GM13977 (cell line): ENCODE measurements at places on chromosomes 3 and 15.

- no peak for DNase-seq
Observed at GRCh38 chr15:89641053-89641452, 14.2 kb downstream of the KIF7 start.

- no peak for DNase-seq
Observed at GRCh38 chr15:84656972-84657371, 1.0 kb downstream of the NMB start.

DNA sequence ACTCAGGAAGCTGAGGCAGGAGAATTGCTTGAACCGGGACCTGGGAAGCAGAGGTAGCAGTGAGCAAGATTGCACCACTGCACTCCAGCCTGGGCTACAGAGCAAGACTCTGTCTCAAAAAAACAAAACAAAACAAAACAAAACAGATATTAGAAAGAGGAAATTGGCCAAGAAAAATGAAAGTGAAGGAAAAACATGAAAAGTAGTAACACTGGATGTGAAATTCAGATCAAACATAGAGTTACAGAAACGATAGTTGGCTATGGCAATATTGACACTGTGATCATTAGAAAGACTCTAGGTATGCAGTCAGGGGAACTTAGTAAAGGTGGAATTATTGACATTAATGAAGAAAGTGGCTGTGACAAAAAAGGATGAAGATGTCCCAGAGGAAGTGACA lies 13.2 kb upstream of the TIPARP start:
- no peak for DNase-seq

DNA sequence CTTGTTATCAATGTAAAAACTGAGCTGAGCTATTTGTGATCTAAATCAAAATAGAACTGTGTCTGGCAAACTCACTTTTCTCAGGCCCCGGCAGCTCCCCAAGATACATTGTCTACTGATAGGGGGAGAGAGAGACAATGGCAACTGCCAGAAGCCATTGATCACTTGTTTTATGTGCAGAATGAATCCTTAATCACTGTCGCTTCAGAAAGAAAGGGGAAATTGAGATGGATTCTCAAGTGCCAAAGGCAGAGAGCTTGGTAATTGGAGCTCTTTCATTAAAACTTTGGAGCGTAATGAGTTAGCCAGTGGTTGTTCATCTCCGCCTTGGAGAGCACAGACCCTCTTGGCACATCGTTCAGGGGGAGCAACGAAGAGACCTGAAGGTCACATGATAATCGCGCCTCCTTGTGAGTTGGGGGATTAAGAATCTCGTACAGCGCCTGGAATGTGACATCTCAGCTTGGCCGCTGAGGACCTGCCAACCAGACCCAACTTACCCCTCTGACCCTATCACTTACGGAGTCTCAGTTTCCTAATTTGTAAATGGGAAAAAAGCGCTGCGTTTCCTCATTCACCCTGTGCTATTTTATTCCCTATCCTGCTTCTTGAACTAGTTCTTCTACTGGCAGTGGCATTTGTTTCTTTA lies 252.8 kb downstream of the VPS13C start:
- DNase-seq, result no peak

DNA sequence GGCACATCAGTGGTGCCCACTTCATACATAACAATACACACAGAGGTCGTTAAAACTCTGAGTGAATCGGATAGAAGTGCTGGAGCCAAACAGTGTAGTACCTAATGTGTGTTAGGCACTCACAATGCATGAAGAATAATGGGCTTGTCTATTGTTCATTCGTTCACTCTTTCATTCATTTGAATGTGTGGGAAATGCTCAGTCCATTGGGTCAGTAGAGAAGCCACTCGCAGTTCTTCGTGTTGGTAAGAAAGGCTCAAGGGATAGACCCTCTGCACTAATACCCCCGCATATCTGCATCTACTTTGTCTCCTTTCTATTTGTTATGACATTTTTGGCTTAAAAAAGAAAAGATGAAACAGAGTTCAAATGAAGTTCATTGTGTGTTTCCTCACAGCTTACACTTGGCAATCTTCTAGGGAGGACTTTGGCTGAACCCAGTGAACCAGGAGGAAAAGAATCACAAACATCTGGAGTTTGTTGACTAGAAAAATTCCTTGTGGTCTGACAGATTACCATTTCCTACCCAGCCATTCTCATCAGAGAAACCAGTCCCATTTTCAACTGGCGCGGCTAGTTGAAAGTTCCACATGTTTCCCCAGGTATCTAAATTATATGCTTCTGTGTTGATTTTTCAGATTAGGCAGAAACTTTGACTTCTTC lies 32.8 kb upstream of the MFSD1 start:
- no peak for DNase-seq

GRCh38 chr3:127247292-127247691 lies 40.6 kb downstream of the PRR20G start:
- no peak for DNase-seq

- no peak for DNase-seq
Observed at GRCh38 chr15:101170568-101171350, 81.1 kb downstream of the CHSY1 start.

DNA sequence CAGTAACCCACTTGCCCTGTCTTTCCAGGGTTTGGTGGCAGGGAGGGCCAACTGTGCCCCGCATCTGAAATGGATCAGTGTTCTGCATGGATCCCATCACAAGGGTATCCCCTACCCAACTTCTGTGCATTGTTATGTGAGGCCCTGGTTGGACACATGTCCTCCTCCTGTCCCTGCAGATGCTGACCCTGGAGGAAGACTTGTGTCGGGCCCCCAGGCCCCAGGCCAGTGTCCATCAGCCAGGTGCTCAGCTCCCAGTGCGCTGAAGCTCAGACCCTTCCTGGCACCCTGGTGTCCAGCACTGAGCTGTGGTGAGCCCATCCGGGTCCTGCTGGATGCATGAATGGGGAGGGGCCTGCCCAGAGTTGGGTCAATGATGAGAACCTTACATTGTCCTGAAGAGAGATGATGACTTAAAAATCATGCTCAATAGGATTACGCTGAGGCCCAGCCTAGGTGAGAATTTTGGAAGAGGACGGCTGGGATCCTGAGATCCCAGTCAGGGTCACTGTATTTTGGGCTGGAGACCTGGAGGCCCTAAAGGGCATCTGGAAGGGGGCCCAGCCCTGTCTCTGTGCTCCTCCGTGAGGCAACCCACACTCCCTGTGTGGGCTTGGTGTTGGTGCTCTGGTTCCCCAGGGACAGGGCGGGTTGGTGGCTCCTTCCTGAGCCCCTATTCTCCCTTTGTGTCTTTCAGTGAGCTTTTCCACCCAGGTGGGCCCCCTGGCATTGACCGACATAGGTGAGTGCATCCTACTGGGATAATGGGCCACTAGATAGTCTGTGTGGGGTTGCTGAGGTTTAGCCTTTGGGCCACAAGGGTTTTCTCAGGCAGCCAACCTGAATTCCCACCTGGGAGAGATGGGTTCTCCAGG lies 199.1 kb downstream of the UBE3A start:
- DNase-seq, result no peak

DNA sequence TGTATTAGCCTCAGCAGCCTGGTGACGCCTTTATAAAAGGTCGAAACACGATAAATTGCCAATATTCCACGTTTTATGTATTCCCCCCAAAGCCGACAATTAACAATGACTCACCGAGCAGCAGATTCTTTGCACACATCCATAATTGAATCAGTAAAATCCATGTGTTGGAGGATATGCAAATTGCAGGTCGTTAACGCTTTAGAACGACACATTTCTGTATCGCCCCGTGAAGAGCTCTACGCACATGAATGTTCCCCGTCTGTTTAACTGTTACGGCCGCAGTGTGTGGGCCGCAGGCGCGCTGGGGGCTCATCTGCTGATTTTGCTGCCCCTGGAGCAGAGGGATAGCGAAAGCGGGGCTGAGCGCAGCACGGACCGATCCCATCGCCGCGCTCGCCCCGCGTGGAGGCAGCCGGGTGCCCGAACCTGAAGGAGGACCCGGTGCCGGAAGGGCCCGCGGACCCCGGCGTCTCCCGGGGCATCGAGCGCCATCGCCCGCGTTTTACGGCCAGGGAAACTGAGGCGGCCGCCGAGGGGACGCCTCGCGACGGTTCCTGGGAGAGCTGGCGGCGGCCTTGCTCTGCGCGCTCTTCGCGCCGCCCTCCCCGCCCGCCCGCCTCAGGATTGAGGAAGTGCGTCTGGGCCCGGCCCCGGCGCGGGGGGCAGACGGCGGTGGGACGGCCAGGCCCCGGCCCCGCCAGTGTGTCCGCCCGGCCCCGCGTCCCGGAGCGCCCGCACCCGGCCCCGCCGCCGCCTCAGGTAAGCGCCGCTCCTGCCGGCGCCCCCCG lies at the start of gene LRRK1:
LRRK1 (plus strand) TSS at position 668 of the 791 bp plus-strand sequence. CDS start 5,276 bp downstream, outside the sequence.
- peak; percentile 74 for DNase-seq

DNA sequence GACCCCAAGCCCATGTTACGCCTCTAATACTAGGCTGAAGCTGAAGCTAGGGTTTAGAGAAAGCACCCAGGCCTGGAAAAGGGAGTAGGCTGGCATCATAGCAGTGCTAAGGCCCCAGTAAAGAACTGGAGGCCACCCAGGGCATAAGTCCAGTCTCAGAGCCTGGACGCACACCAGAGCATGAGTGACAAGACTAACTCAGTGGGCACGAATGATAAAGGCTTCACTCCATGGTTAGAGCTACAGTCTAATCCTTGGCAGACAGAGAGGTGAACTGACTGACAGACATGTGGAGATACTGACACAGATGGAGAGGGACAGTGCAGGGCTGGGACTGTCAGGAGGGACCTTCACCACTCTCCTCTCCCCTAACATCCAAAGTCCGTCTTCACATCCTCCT lies 139.8 kb downstream of the KCNMB2 start:
- DNase-seq, result no peak

DNA sequence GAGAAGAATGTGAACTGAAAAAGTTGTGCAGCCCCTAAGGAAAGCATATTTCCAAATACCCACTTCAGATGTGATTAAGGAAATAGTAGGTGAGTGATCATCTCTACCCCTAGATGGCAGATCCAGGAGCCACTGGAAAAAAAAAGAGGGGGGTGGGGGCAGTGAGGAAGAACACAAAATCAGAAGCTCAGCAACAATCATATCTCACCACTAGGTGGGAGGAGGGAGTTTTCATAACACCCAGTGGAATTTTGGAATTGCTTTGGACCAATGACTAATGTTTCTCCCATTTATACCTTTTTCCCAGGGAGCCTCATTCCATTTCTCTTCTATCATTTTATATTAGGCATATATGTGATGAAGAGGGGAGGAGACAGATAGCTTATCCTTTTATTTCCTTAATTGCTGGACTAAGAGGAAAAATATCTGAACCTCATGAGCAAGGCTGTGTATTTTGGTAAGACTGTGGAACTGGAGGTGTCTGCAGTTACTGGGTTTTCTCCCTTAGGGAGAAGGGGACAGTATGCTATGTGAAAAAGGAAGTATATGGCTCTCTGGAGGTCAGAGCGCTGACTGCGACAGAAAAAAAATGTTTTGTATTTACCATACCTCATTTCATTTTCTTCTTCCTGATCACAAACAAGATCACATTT lies 363.4 kb downstream of the GAP43 start:
- DNase-seq, result no peak

DNA sequence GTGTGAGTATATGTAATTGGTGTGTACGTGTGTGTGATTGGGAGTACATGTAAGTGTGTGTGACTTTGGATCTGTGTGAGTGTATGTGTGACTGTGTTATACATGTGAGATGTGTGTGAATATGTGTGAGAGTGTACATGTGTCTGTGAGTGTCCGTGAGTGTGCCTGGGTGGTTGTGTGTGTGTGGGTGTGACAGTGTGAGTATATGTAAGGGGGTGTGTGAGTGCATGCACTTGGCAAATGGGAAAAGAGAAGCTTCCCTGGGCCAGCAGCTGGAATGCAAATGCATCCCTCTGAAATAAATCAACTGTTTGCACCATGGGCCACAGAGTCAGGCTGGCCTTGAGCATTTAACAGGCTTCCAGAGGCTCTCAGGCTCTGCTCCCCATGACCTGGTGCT lies 63.6 kb downstream of the MINAR1 start:
- no peak for DNase-seq

DNA sequence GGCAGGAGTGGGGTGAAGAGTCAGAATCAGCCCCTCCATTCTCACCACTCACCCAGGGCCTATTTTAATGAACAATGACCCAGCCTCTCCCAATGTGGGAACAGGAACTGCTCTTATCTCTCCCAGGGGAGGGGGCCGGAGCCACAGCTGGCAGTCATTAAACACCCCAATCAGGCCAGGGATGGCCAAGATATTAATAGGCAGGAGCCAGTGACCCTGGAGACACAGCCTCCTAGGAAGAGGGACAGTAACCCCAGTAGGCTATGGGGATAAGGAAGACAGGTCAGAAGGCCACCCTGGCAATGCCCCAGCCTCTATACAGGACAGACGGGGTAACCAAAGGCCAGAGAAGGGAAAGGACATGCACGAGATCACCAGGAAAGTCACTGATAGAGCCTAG lies 38.6 kb downstream of the VIPR1 start:
- DNase-seq, result no peak

DNA sequence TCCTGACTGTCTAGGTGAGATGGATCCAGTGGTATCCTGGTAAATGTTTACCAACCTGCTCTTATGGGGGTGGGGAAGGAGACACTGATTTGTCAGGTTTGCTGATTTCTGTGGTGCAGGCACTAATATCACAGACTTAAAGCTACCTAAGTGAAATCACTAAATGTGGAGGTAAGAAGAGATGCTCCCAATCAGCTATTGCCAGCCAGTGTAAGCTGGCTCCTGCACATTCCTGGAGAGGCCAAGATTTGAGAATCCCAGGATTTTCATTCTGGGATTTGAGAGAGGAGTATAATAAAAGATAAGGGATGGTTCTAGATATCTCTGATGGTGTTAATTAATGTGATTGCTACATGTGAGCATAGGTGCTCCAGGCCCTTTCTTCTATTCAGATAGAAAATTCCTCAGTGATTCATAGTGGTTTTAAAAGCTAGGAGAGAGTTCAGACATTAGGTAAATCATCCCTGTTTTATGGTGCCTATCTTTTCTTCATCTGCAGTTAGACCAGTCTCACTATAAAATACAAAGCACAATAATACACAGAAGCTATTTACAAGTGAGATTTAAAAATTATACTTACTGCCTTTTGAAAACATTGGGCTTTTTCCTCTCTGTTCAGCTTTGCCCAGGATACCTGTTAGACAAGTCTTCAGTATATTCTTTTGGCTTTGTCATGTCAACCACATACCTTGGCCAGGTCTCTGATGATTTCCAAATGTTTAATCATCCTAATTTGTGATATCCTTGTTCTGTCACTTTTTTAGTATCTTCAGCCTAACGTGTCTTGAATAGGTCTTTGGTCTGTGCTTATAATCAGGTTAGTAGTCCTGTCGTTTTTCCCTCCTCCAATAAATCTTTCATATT lies 90.9 kb downstream of the MBNL1 start:
- DNase-seq, result no peak

GRCh38 chr3:11211531-11212298 lies 57.4 kb downstream of the HRH1 start:
- no peak for DNase-seq

DNA sequence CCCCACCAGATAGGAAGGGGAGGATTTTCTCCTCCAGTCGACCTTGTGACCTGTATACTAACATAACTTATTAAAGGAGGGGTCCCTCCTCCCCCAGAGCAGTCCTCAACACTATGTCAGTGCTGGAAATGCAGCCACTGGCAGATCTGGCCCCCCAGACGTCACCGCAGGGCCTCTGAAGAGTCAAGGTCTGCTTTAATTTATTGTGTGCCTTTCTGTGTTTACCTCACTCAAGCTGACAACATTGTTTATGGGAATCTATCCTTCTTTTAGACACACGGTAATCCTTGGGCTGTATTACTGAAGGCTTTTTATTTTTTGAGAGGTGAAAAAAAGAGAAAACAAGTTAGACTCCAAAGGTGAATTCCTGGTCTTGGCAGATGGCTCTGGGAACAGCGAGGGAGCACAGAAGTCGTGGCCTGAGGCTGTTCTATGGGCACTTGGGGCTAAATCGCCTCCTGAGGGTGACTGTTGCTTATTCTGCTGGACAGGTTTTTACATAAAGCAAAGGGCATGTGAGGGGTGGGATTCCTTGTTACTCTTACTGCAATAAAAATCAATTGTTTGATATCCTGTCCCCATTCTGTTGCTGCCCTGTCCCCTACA lies 13.5 kb upstream of the NR2C2 start:
- no peak for DNase-seq
